ENCODE measurements at places on chromosomes 6 and 20.

GRCh38 chr20:48142516-48142773 is 357.2 kb upstream of the SULF2 start:
- DNase-seq = no peak

- no peak for DNase-seq
These were observed 195.1 kb downstream of the PKHD1 start for GRCh38 chr6:51892339-51892738.

DNA sequence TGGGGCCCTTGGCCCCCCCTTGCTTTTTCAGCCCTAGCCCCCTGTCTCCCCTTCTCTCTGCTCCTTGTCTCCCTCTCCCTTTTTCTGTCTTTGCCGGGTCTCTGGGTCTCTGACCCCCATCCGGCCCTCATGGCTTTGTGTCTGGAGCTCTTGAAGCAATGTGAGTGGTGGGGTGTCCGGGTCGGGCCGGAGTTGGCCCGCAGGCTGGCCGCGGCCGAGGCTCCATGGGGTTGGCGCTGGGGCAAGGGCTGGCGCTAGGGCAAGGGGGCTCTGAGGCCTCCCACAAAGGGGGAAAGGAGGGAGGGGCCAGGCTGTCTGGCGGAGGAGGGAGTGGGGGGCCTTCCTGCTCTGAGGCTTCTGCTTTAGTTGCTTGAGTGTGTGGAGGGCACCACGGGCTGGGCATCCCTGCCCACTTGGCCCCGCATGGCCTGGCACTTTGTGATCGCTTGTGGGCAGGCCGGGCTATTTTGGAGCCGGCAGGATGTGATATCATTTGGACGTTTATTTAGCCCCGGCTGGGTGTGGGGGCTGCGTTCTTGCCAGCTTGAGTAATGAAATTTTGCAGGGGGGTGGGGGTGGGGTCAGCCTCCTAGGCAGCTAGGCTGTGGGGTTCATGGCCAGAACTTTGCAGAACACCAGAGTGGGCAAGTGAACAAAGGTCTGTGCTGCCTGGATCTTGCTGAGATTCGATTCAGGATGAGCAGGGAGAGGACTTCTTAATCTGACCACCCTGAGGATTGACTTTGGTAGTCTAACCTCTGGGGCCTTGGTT is 78.7 kb upstream of the MYL9 start:
- DNase-seq = no peak

- DNase-seq = no peak
These were observed 63.5 kb upstream of the E2F3 start for GRCh38 chr6:20338156-20338555.

DNA sequence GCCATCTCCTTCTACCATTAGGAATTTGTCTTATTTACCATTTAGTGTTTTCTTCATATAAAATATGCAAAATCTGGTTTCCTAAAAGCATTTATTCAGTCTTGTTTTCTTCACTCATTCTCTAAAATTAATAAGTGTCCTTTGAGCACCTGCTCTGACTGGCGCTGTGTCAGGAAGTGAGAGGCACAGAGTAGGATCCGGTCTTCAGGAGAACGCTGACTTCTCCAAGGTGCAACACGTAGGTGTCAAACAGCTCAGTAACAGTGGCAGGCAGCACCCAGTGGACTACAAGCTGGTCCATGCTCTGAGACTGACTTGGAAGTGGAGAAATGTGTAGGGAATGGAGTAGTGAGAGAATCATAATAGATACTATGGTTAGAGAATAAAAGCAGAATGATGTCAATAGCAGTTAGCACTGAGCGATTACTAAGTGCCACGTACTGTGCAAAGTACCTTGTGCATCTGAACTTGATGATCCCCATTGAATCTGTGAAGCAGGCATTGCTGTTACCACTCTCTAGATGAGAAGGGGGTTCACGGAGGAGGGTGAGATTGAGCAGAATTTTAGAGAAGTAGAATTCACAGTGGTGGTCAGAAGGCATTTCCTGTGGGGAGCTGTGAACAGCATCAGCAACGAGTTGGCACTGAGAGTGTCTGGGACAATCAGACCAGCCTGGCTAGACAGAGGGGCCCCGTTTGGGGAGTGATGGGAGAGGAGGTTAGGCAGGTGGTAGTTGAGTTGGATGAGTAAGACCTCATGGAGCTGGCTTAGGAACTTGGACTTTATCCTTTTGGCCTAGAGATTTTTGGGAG is 569.8 kb downstream of the QKI start:
- DNase-seq = no peak

GRCh38 chr20:21166801-21167200 is 40.9 kb downstream of the KIZ start:
- DNase-seq = no peak

DNA sequence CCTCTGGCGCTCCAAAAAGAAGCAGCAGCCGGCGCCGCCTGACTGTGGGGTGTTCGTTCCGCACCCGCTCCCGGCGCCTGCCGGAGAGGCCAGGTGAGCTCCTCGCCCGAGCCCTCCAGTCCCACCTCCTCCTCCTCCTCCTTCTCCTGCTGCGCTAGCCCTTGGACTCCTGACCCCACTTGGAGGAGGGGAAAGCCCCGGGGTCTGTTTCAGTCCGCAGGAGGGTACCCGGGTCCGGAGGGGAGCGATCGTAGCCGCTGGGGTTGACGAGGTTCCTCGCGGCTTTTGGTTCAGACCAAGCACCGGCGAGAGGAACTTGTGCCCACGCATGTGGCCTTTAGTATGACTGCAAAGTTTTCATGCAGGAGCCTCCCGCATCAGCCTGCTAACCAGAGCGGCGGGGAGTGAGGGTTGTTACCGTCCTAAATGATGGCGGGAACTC is 493 bp downstream of the CRYBG1 start:
- no peak for DNase-seq

DNA sequence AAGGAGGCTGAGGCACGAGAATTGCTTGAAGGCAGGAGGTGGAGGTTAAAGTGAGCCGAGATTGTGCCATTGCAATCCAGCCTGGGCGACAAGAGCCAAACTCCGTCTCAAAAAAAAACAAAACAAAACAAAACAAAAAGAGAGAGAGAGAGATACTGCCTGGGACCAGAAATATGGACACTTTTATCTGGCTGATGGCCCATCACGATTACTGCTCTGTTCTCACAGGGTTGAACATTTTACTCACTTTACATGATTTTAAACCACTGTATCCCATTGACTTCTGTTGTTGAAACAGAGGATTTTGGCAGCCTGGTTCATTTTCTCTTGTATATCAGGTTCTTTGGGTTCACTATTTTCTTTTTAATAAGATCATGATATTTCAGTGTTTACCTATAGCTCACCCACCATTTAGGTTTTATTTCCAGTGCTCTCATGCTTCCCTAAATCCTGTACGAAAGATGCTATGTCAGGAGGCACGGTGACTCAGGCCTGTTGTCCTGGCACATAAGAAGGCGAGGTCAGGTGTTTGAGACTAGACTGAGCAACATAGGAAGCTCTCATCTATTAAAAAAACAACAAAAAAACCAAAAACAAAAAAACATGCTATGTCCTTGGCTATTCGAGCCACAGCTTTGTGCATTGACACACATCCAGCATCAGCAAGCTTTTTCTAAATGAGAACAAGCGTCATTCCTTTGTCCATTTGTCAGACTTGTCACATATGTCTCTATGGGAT is 34.5 kb upstream of the RREB1 start:
- no peak for DNase-seq

GRCh38 chr6:126383203-126383602 is 43.3 kb downstream of the CENPW start:
- DNase-seq = no peak

GRCh38 chr6:11639376-11640235 is 102.1 kb downstream of the TMEM170B start:
- DNase-seq = no peak

GRCh38 chr6:131116755-131117360 is 18.4 kb upstream of the AKAP7 start:
- DNase-seq = no peak

- DNase-seq = no peak
These were observed 28.2 kb downstream of the CGA start for GRCh38 chr6:87066449-87067333.

GRCh38 chr6:137769797-137770362 is 97.2 kb upstream of the TNFAIP3 start:
- no peak for DNase-seq

- DNase-seq = no peak
These were observed 103.6 kb downstream of the COL12A1 start for GRCh38 chr6:75102301-75102700.

GRCh38 chr6:169439710-169440109 is 186.1 kb upstream of the THBS2 start:
- DNase-seq = no peak

DNA sequence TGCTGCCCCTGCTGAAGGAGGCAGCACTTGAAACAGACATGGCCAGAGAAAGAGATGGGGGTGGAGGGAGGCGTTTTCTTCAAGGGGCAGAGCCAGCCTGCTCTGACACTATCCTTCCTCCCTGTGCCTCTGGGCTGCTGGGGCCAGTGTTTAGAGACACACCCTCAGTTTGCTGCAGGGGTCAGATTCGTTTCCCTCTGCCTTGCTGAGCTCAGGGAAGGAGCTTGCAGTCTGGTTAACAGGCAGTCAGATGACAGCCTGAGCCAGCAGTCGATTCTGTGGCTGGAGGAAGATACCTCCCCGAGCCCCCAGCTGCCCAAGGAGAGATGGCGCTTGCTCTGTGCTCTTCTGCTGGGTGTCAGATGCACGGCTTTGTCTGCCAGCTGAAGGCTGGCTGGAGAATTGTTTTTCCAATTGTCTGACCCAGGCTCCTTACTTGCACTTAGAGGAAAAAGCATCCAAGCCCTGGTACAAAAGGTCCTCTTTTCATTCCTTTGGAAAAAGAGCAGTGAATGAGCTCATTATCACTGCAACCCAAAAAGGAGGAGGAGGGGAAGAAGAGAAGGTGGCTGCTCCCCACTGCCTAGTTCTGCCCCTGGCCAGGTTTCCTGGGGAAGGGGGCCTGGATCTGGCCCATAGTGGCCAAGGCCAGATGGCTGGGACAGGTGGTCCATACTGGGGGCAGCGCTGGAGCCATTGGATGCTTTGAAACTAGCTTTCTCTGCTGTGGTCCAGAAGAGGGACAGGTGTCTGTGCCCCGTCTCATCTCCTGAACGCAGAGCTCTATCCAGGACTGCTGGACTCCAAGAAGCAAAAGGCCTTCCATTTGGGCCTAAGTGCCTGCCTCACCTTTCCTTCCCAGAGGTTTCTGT is 88.2 kb downstream of the TCP11 start:
- DNase-seq = no peak

DNA sequence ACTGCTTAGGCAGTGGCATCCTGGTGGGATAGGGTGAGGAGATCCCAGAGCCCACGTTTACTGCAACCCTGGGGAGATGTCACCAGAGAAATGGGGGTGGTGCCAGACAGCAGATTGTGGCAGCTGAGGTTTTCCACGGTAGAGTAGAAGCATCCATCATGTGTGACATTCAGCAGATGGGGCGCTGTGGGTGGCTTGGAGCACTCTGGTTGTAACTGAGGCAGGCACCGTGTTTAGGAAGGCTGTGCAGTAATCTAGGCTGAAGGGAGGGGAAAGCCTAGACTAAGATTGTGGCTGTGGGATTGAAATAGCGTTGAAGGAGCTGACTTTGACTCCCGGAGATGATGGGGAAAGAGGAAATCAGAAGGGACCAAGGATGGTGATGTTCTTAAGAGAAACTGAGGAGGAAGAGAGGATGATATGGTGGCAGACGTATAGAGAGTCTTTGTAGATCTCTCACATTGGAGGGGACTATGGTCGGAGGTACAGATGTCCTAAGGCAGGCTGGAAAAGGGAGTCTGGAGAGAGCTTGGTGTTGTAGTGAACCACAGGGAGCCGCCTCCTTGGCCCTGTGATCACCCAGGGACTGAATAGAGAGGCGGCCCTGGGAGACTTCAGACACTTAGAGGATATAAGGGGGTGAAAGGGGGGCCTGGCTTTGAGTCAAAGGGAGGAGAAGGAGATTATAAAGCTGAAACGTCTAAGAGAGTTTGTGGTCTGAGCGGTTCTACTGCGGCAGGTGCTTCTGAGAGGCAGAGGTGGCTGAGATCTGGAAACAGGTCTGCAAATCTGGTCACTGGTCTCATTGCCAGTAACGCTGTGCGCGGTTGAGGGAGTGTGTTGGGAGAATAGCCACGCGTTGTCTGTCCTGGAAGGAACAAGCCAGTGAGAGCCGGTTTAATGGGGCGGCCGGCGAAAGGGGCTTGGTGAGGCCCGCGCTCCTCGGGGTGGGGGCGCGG is 792 bp upstream of the MICA start:
- DNase-seq = no peak

DNA sequence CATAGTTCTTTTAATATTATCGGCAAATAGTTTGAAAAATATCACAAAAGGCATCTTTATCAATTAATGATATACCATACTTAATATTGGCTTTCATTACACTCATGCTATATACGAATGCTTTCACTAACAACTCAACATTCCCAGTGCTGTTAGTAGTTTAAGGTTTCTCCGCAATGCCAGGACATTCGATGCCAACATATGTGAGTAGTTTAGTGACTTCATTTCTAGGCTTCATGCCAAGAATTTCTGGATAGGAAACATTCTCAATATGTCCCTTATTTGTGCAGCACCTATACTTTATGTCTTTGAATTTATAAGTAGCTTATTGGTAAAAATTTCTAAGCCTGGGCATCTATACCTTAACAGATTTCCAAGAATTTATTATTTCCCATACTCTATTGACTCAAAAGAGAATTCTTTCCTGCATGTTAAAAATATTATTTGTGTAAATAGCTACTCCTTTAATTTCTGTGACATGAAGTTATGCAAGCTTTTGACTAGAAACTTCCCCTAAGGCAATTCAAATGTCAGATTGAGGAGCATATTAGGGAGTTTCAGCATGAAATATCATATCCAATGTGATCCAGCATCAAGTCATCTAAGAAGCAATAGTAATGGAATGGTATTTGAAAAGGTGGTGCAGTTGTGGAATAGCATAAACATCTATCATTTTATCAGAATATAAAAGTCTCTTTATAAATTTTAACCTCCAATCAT is 236.0 kb upstream of the STXBP5 start:
- no peak for DNase-seq

DNA sequence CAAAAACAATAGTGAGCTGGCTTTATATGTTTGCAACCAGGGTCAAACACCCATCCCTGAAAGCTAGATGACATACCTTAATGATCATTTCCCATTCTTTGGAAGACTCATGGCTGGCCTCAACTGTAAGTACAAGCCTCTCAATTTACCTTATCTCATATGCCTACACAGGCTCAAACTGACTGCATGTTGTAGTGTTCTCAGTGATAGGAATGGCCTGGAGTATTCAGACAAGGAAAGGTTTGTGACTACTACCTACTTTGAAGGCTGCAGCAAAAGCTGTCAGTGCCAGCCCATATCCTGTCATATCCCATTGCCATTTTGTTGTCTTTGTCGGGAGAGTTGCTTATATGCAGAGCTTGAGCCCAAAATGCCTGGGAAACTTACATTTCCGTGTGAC is 205.2 kb upstream of the MOCS1 start:
- DNase-seq = no peak

DNA sequence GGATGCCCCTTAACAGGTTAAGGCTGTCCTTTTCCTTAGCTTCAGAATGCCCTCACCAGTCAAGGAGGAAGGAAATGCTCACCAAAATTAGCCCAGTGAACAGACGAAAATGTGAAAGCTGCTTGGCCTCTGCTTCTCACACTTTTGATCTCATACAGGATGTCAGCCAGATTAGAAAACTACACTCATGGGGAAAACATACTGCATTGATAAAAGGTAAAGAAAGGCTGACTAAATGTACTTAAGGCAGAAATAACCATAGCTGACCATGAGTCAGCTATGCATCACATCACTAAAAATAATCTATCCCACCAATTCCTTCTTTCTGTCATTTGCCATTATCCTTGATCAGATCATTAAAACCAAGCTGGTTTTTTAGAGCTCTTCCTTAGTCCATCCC is 198.4 kb upstream of the TENT5A start:
- no peak for DNase-seq

- no peak for DNase-seq
These were observed 36.7 kb downstream of the CFAP61 start for GRCh38 chr20:20089018-20089417.

GRCh38 chr6:169803271-169803811 is 51.9 kb downstream of the ERMARD start:
- no peak for DNase-seq

Measured in activated CD4-positive, CD25-positive, alpha-beta regulatory T cell (primary cell).